Fibroblast of skin of abdomen (primary cell): ENCODE measurements at places on chromosomes 4 and X.

DNA sequence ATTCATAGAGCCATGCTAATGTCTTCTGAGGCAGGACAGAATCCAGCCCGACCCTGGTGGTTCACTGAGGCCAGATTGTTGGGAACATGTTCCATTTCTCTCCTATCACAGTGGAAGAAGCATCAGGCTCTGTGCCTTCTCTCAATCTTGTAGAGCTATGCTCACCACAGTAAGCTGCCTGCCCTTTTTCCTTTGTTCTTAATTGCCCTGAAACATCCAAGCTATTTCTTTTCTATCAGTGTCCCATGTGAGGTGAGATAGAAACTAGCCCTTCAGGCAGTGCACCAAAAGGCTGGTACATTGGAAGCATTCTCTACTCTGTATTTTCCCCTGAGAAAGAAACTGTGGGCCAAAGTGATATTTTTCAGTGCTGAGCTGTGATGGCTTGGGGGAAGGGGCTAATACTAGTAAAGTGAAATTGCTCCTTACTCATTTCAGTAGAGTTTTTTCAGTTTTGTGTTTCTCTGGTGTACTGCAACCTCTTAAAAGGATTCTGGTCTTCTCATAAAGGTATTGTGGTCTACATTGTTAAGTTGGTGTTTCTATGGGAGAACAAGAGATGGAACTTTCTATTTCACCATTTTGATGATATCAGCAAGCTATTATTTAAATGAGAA is 611.2 kb downstream of the RPA4 start:
- DNase-seq = no peak

GRCh38 chrX:87583679-87584078 is 66.1 kb downstream of the KLHL4 start:
- no peak for DNase-seq

DNA sequence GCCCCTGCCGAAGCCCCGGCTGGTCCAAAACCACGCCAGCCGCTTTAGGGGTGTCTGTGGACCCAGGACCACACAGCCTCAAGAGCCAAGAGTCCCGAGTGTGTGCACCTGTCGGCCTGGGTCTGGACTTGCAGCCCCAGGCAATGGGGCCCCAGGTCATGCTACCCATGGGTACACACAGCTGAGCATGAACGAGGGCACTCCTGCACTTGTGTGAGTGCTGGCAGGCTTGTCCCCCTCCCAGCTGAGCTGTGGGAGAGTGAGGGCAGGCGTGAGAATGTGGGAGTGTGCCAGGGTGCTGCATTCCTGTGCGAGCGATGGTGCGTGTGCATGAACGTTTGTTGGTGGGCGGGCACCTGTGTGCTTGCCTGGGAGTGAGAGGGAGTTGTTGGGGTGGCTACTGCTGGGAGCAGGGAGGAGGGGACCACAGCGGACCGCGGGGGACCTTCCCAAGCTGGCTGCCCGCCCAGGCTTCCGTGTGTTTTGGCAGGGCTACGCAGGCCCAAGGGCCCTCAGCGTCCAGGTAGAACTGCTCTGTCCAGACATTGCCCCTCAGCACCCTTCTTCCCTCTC is 30.8 kb downstream of the BLOC1S4 start:
- DNase-seq = no peak

GRCh38 chr4:102640669-102641068 is 120.1 kb downstream of the MANBA start:
- peak; percentile 70 for DNase-seq

DNA sequence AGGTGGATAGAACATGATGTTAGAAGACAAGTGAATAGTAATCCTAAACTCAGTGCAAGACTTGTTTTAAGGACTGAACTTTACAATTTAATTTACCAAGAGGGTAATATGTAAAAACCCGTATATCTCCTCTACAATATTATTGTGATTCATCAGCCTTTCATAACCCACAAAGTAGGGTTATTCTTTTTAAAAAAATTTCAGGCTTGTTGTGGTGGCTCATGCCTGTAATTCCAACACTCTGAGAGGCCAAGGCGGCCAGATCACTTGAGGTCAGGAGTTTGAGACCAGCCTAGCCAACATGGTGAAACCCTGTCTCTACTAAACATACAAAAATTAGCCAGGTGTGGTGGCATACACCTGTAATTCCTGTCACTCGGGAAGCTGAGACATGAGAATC is 7.2 kb downstream of the IBSP start:
- DNase-seq = peak; percentile 75

DNA sequence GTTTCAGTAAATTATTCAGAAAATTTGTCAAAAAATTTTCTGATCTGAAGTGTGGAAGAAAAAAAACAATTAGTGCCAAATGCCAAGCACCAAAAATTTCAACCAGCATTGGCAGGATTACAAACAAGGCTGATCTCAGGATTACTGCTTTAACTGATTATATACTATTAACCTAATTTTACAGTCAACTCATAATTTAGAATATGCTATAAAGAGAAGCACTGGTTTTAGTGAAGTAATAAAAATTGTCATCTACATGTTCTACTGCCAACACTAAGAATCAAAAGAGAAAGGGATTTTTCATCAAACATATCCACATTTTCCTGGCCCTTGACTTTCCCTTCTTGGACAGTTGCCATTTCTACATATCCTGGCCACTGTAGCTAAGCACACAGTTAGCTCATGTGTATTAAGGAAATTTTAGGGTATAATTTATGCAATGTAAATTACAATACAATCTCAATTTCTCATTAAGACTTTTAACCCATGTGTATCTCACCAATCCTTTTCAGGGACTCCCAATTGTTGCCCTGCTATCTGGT is 33.8 kb downstream of the THOC2 start:
- DNase-seq = peak; percentile 0
